Fibroblast of mammary gland (primary cell): ENCODE measurements at places on chromosomes 5 and 9.

DNA sequence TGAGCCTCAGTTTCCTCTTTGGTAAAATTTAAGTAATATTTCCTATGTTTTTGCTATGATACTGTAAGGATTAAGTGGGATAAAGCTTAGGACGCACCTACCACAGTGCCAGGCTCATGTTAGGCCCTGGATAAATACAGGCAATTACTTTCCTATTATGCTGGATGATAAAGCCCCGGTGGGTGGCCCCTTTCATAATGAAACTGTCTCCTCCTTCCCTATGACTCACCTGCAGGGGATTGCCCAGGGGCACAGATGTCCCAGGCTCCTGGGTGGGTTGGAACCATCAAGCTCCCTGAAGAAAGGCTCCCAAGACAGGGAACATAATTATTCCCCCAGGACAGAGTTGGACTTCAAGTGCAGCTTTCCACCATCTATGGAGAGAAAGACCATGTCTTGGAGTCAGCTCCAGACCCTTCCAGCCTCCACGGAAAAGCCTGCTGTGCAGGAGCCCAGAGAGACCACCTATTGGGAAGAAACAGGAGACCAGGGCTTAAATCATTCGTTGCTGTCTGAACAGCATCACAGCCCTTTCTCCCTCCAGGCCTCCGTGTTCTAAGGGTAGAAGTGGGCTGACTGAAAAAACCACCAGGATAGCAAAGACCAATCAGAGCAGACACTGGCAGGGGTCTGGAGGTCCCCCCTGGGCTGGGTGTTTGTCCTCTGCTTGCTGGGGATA lies 43.2 kb upstream of the FOXE1 start:
- no peak for DNase-seq

- peak; percentile 79 for DNase-seq
Observed at GRCh38 chr5:134600600-134600999, 32.0 kb downstream of the SAR1B start.

DNA sequence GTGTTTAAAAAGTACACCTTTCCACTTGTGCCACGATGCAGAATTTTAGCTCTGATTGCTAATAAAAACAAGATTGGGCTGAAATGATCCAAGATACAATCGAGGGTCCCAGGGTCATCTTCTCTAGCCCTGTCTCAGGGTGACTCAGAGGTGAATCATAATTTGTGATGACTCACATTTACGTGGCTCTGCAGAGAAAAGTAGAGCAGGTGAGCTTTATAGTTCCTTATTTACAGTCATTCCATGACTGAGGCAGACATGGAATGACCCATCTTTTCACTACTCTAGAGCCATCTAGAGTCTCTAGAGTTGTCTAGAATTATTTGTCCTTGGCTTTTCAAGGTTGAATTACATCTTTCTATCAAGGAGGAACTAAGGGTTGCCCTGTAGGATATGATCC lies 155.2 kb downstream of the GAS1 start:
- DNase-seq: peak; percentile 72

DNA sequence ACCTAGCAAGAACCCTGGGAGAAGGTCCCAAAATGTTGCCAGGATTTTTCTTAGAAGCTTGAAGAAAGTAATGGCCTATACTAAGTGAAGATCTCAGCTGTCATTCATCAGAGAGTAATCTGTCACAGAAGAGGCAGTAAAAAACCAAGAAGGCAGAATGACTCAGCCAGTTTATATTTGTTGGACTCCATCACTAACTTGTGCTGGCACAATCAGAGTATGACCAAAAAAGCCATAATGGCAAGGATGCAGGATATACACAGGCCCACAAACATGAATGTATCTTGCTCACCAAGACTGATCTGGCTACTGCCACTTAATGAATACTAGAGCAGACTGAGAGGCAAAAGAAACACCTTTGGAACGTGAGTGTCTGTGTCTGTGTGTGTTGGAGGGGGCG lies 104.0 kb upstream of the POU5F2 start:
- DNase-seq: peak; percentile 18

GRCh38 chr5:174245516-174246075 lies 200.1 kb downstream of the NSG2 start:
- DNase-seq: no peak

DNA sequence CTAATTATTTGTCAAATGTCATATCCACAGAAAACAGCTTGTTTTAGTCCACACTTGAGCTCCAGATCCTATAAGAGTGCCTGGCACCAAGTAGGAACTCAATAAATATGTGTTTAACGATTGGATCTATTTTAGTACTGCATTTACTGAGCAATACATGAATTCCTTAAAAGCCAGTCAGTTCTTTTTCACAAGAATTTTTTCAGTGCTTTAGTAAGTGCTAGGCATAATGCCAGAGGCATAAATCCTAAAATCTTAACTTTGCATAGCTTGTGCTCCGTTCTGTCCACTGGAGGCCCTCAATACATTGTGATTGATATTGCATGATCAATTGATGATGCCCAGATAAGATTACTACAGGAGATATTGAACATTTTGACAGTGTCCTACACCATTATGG lies 67.3 kb upstream of the PCSK5 start:
- DNase-seq: no peak

DNA sequence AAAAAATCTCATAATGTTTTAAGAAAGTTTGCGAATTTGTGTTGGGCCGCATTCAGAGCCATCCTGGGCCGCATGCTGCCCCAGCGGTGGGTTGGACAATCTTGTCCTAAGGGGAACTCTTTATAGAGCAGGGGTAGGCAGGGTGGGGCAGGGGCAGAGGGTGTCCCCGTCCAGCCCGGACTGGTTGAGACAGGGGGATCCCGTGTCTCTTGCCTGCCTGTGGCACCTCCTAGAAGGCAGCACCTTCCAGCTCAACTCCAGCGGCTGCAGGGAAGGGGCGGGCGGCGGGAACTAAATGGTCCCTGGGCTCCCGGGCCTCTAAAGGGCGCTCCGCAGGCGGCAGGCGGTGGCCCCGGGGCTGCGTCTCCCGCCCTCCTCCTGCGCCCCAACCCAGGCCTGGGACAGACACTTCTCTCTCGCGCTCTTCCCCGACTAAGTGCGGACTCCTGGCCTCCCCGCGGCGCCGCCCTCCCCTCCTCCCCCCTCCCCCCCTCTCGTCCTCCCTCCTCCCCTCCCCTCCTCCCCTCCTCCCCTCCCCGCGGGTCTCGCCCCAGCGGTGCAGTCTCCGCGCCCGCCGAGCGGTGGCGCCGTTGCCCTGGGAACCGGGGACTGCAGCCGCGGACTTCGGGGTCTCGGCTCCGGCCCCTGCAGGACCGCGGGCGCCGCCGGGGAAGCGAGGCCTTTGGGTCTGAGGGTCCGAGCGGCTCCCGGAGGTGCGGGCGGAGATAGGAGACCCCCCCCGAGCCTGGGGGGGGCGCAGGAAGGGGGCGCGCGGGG lies 132.6 kb downstream of the MRPL36 start:
- DNase-seq: peak; percentile 21

- peak; percentile 85 for DNase-seq
Observed at GRCh38 chr9:121399883-121400607, 30.0 kb upstream of the STOM start.

DNA sequence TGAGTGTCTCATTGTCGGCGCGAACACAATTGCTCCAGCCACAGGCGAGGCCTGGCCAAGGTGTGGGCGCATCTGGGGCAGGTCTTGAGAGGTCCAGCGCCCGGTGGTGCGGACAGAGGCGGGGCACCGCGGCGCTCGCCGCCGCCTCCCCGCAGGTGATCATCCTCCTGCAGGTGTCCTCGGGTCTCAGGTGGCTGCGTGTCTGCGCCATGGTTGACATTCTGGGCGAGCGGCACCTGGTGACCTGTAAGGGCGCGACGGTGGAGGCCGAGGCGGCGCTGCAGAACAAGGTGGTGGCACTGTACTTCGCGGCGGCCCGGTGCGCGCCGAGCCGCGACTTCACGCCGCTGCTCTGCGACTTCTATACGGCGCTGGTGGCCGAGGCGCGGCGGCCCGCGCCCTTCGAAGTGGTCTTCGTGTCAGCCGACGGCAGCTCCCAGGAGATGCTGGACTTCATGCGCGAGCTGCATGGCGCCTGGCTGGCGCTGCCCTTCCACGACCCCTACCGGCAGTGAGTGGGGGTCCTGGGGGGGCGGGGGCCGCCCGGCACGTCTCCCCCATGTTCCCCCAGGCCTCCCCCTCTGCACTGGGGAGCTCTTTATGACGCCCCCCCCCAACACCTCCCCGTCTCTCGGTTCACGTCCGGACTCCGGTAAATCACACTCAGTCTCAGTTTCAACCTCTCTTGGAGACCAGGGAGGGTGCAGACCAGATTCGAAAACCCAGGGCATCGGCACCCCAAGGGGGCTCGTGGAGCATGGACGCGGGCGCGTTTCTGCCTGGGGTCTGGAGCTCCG lies 446 bp downstream of the NXNL2 start:
- no peak for DNase-seq

DNA sequence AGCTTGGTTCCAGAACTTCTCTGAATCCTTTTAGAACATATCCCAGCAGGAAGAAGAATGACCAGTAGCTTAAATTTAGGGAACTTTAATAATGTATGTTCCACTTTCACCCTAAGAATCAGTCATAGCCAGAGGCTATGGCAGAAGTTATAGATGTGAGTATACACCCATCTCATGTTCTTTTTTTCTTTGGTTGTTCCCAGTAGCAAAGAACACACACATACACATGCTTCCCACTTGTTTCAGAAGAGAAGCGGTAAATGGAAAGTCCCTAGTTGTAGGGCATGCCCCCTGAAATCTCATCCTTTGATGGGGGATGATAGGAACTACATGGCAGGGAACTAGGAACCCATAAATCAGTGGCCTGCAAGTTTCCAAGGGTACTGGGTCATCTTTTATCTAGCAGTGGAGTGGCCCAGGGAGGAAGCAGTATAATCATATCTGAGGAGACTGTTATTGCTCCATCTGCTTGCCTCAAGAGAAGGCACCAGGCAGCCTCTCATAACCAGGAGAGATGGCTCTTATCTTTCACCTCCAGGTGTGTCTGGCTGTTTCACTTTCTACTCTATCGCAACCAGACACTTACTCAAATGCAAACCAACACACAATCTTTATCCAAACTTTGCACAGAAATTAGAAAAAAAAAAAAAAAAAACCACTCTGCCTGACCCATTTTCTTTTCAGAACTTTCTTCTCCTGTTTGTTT lies 109.5 kb downstream of the SNCAIP start:
- no peak for DNase-seq

- no peak for DNase-seq
Observed at GRCh38 chr5:171421331-171422262, 2.1 kb downstream of the FGF18 start.

GRCh38 chr5:135979510-135979909 lies 24.7 kb upstream of the LECT2 start:
- DNase-seq: peak; percentile 94

- peak; percentile 75 for DNase-seq
Observed at GRCh38 chr9:123611226-123611625, 255.2 kb downstream of the CRB2 start.
